Foreskin fibroblast (primary cell): ENCODE measurements at places on chromosomes 5 and 9.

GRCh38 chr5:76775921-76776320 lies 42.9 kb upstream of the F2RL1 start:
- no peak for DNase-seq

GRCh38 chr5:52685566-52685965 lies 102.2 kb upstream of the ITGA1 start:
- DNase-seq = no peak

DNA sequence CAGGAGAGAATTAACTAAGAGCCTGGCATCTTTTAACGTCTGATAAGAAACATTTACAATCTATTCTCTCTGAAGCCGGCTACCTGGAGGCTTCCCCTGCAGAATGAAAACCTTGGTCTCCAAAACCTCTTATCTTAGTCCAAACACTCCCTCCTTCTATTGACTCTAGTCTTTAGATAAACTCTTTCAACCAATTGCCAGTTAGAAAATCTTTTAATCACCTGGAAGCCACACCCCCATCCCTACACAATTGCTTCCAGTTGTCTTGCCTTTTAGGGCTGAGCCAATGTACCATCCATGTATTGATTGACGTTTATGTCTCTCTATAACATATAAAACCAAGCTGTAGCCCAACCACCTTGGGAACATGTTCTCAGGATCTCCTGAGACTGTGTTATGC lies 1343.1 kb upstream of the C9orf72 start:
- DNase-seq = no peak

GRCh38 chr5:107068782-107069181 lies 602.0 kb downstream of the EFNA5 start:
- no peak for DNase-seq

DNA sequence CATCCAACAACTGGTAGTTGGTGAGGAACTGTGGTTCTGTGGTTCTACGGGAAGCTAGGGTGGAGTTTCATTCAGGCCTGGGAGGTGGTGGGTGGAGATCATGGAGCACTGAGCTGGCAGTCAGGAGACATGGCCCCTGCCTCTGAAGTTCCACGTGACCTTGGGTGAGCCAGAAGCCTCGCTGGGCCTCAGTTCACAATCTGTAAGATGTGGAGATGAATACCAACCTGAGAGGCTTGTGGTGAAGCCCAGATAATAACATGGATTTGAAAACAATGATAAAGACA lies 177.9 kb downstream of the MACROH2A1 start:
- DNase-seq = no peak

DNA sequence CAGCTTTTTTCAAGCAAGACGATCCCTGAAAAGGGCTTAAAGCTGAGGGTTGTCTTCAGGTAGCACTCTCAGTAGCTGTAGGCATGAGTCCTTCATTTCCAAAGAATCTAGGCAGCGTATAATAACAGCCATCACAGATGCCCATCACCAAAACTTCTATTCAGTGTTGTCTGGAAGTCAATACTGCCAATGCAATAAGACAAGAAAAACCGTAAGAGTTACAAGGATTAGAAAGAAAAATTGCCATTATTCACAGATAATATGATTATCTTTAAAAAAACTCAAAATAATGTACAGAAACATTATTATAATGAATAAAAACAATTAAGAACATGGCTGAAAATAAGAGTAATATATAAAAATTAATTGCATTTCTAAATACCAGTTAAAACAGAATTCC lies 208.2 kb upstream of the ADRA1B start:
- no peak for DNase-seq

DNA sequence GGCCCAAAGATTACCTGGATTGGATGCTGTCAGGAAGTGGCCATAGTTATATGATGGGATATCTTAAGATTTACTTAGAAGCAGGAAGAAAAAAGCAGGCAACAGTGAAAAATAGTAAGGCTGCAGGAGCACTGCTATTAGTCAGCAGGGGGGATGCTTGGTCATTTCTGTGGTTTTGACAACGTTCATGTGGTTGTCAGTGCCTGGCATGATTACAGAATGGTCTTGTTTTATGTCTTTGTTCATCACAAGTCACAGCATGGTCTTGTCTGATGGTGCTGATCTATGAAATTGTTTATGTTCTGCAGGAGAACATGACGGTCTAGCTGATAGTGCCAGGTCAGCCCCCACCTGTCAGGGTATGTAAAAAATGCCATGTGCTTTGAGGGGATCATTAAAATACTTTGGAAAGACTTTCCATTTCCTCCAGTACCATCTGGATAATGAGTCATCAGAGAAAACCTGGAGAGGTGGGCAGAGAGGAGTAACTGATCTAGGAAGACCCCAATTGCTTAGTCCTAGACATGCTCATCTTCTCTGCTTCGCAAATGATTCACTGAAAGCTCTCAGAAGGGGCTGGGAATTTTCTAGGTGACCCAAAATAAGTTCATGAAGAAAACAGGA lies 48.5 kb downstream of the PLGRKT start:
- DNase-seq = peak; percentile 90

DNA sequence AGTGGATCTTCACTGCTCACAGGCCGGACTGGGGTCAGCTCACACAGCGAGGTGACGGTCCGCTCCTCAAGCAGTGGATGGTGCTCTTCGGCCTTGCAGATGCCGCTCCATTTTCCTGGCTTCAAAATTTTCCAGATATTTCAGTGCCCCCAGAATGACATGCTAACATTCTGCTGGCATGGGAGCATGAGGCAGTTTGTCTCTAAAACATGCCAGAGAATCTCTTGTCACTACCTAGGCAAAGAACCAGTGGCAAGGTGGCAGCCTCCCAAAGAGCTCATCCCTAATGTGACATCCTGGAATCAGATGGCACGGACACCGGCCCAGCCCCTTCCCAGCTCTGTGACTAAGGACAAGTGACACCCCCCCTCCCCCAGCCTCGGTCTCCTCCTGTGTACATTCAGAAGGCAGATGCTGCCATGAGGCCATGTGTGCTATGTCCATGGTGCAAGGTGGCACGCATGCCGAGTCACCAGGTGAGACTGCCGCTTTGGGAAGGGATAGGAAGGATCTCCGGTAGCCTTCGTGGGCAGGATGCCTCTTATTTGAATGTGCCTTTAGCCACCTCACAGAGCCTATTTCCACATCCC lies 2.7 kb downstream of the S1PR3 start:
- DNase-seq = no peak

GRCh38 chr5:157978061-157978460 lies 119.1 kb upstream of the CLINT1 start:
- DNase-seq = no peak

- peak; percentile 43 for DNase-seq
Measured at GRCh38 chr9:22039258-22039657, 30.2 kb upstream of the CDKN2B start.

DNA sequence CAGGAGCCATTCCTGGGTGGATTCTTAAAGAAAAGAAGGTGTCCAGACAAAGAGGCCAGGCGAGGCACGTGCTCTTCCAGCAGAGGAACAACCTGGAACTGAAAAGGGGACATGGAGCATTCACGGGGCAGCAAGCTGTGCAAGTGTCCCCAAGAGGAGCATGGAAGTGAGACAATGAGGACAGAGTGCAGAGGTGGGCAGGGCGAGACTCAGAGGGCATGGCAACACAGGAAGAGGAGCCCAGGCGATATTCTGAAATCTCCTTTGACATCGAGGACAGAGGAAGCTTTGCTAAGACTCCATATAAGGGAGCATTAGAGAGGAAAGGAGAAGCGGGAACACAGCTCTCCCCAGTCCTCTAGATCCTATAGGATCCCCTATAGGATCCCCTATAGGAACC lies 29.4 kb upstream of the SPATA31E1 start:
- no peak for DNase-seq

- DNase-seq = no peak
Measured at GRCh38 chr5:88388476-88389337, 120.1 kb upstream of the TMEM161B start.

- DNase-seq = no peak
Measured at GRCh38 chr5:142290577-142291299, 34.1 kb downstream of the SPRY4 start.

DNA sequence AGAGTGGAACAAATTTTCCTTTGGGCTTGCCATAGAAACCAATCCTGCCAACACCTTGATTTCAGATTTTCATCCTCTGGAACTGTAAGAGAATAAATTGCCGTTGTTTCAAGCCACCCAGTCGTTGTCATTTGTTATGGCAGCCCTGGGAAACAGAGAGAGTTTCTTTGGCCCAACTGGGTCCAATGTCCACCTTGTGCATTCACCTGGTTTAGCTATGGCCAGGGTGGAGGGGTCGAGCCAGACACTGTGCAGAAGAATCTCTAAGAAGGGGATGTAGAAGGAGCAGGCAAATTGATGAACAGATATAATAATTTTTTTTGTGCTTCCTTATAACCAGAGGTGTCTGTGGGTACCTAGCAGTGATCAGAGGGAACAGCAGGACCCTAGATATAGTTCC lies 9.8 kb downstream of the KIF4B start:
- no peak for DNase-seq
